ENCODE measurements at places on chromosomes 3 and 15. TPM values are rescaled to one million over a fixed set of nuclear protein-coding genes. Genes with fewer than 3 reads are reported as not detected.

Gene TJP1
- 86.4 TPM for total RNA-seq

DNA sequence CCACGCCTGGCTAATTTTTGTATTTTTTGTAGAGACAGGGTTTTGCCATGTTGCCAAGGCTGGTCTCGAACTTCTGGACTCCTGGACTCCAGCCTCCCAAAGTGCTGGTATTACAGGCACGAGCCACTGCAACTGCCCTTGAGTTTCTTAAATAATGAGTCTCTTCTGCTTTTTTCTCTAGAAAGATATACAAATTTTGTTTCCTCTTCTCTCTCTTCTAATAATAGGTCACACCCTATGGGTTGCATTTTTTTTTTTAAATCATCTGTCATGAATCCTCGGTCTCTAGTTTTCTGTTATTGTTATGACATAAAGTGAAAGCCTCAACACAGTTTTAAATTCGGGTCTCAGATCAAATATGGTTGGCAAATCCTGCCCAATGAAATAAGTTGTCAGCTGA lies 111.2 kb downstream of the IL12A start:
- no peak for DNase-seq

GRCh38 chr15:96329403-96329981 lies 1.0 kb upstream of the NR2F2 start:
- DNase-seq = no peak

- no peak for DNase-seq
These were observed 23.6 kb downstream of the CRTC3 start for GRCh38 chr15:90553248-90553745.

Gene CTDSPL
- total RNA-seq = 80.0 TPM

DNA sequence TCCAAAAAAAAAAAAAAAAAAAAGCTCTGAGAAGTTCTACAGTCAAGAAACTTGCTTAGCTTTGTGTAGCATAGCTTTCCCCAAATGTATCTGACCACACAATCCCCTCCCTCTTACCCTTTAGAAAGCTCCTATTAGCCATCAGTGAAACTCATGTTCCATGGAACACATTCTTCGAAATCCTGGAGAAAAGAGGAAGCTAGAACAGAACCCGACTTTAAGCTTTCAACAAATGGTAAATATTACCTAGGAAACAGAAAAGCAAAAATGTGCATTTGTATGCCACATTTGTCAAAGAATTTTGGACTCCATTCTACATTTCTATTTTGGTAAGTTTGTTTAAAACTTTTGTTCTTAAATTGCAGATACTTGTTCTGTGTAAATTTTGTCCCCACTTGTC lies 17.4 kb upstream of the CRTC3 start:
- no peak for DNase-seq

GRCh38 chr3:27930052-27930602 lies 208.0 kb upstream of the EOMES start:
- DNase-seq = no peak

- no peak for DNase-seq
These were observed 118.2 kb upstream of the GOLIM4 start for GRCh38 chr3:168213920-168214319.

DNA sequence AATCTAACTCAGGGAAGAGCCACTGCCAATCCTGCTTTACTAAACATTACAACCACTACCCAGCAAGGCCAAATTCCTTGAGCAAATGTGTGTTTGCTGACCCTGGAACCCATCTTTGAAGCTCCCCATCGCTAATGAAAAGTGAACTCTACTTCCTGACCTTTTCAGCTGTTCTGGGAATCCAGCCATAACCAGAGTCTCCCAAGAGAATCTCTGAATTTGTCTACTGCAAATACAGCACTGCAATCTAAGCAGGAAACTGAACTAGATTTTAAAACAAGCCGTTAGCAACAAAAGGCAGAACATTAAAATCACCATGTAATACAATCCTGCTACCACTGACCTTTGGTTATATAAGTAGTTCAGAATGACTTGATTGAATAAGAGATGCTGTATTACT lies 309.2 kb downstream of the MAGI1 start:
- no peak for DNase-seq

Gene VGLL3
- total RNA-seq = 5.1 TPM

DNA sequence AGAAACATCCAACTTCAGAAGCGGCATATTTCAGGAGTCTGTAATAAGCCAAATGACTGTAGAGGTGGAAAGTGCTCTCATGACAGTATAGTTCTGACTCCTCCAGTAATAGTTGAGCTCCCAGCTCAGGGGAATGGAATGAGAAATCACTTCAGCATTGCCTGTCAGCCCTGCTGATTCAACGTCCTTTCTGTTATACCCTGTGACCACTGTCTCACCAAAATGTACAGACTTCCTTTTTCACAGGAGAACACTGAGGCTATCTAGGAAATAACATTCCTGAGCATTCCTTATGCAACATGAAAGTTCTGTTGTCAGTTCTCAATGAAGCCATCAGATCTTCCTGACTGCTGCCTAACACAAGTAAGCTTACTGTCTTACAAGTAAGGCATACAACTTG lies 284.5 kb upstream of the MME start:
- no peak for DNase-seq

DNA sequence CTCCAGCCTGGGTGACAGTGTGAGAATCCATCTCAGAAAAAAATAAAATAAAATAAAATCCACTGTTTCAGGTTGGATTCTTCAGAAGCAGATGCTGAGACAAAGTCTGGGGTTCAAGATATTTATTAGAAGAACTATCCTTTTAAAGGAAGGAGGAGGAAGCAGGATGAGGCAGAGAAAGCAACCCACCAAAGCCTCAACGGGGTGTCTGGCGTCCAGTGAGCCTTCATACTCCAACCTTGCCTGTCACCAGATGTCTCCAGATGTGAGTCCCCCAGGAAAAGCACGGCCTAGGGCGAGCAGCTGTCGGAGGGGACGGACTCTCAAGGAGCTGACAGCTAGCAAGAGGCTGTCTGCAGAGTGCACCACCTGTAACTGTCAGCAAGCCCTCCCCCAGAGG lies 37.3 kb downstream of the MB21D2 start:
- DNase-seq = no peak

Gene HEMK1
- 21.9 TPM for total RNA-seq

GRCh38 chr3:119562307-119562961 lies 3.0 kb upstream of the CD80 start:
- DNase-seq = no peak

Gene RETNLB
- 89.0 TPM for total RNA-seq

- DNase-seq = no peak
These were observed 393.1 kb upstream of the ARRDC4 start for GRCh38 chr15:97567411-97567810.

Gene GPR62
- not detected for total RNA-seq

DNA sequence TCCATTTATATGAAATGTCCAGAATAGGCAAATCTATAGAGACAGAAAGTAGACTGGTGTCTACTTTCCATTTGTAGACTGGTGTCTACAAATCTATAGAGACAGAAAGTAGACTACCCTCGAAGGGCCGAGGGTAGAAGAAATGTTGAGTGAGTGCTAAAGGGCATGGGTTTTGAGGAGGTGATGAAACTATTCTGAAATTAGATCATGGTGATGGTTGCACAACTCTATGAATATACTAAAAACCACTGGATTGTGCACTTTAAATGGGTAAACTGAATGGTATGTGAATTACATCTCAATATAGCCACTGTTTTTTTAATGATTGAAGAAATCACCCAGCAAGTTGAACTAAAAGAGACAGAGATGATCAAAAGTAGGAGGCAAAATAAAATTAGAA lies 27.9 kb downstream of the TP53BP1 start:
- no peak for DNase-seq

Gene SHC4
- 0.24 TPM for total RNA-seq

DNA sequence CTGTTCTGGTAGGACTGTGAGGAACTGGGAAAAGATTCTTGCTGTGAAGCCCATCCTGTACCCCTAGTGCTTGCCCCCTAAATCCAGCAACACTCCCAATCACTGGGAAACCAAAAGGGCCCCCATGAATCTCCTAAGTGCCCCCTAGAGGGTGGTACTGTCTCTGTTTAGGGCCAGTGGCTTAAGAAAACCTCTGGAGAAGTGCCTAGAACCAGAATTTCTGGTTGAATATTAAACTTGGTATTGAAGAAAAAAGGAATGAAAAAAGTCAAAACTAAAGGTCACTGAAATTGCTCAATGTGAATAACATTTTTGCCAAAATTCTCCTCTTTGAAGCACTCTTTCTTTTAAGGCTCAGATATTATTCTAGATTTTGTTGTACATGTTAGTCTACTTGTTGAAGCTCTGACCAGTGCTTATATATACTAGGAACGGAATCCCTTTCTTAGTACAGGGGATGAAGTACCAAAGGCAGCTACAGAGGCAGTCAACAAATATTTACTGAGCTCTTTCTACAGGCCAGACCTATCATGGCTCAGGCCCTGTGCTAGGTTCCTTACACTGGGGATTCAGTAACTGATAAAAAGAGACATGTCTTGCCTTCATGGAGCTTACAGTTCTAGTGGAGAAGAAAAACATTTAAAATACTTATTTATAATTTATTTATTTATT lies 138.8 kb downstream of the MYLK start:
- no peak for DNase-seq

GRCh38 chr3:178479860-178480259 lies 56.4 kb upstream of the KCNMB2 start:
- no peak for DNase-seq

DNA sequence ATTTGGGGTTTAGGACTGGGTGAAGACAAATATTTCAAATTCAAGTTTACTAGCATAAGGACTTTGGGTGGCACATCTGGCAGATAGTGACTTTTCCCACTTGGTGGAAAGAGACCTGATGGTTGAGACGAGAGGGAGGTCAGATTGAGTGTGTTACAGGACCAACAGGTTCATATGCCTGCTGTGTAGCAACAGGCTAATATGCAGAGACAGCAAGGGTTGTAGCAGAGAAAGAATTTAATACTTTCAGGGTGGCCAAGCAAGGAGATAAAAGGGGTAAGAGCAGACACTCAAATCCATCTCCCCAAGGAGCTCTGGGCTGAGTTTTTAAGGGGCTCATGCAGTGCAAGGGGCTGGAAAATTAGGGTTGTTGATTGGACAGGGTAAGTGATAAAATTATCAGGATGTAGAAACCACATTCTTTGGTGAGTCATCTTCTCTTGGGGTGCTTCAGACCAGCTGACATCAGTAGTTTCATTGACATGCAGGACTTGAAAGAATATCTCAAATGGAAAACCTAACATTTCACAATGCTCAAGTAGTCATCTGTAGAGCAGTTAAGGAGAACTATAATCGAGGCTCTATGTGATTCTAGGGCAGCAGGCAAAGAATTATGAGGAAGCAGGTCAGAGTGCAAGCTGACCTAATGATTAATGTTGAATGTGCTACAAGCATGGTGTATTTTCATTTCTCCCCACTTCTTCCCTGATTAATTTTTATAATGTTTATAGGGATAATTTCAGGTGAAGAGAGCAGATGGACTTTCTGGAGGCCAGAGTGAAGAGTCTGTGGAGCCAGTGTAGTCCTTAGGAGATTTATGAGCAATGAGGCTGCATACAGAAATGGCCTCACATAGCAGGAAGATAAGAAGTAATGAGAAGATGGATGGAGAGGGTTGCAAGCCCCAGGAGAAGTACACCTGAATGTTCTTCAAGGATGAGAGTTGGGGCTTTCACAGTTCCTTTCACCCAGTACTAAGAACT lies 13.7 kb downstream of the FOXB1 start:
- no peak for DNase-seq

- no peak for DNase-seq
These were observed 51.5 kb downstream of the IL12A start for GRCh38 chr3:160040181-160040580.

Measured in left colon (tissue), 2 donors.